ENCODE measurements at places on chromosomes 11 and 22.

GRCh38 chr11:78961247-78961646, 386.6 kb upstream of the NARS2 start:
- no peak for DNase-seq

DNA sequence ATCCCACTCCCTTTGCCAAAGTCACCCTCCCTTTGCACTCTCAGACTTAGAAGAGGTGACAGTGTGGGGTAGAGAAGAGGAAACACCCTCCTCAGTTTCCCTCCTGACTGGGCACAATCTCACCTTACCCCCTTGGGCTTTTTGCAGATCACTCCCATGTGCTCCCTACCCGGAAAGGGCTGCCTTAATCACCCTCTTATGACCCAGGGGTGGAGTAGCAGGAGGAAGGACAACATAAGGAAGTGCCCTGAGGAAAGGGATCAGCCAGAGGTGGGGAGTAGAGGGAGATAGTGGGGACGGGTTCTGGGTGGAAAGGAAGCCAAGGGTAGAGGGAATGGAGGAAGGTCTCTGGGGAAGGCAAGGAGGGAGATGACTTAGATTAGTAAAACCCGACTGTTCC, 52.0 kb downstream of the NRXN2 start:
- no peak for DNase-seq

DNA sequence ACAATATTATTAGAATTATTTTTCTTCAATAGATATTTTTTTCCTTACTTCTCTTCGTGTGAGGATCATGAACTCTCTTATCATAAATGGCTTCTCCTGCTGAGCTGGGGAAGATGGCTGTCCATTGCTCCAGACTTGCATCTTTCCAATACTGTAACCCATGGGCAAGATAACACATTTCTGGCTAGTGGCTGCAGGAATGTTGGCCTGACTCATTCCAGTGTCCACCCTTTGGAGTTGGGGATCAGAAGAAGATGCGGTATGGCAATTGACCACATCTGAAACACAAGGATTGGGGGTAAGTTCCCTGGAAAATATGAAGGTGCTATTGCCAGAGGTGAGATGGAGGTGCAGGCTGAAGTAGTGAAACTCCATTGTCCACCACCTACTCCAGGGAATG, 92.8 kb downstream of the FAR1 start:
- no peak for DNase-seq

- DNase-seq, result no peak
Observed at GRCh38 chr22:49524362-49524761, 303.3 kb downstream of the BRD1 start.

GRCh38 chr11:47589977-47590861, 3.7 kb downstream of the FAM180B start:
- DNase-seq, result no peak

DNA sequence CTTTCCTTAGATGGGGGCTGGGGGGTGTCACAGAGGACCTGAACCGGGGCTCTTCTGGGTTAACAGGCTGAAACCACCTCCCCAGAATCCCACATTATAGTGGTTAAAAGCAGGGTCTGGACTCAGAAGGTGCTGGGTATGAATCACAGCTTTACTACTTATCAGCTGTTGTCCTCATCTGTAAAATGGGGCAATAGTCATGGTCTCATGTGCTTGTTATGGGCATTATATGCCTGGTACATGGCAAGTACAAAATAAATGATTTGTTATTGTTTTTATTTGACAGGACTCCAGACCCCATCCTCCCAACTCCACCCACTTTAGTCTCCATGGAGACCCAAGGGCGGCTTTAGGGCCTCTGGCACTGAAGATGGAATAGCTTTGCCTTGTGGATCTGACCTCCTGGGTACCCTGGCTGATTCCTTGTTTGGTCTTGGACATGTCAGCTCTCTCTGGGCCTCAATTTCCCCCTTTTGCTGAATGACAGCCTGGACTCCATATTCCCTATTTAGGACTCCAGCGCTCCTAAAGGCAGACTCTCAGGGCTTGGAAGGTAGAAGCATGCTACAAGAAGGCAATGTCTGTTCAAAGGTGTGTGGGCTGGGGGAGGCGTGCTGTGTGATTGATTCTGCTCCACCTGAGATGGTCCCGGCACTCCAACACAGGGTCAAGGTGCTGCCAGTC, 812 bp upstream of the SMTN start:
- no peak for DNase-seq

DNA sequence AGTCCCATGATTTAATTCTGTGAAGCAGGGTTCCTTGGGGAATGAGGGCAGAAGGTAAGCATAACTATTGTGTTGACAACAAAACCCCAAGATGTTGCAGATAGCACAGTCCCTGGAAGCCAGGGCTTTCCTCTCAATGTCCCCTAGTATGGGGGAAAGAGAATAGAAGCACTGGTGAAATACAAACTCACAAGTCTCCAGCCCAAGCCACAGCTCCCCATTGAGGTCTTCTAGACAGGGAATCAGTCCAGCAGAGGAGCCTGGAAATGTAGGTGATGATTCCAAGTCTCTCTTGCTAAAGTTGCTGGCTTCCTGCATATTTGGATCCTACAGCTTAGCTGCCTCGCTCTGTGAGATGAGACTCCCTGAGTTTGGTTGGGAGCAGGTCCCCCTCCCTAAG, 31.7 kb upstream of the DRD2 start:
- no peak for DNase-seq

DNA sequence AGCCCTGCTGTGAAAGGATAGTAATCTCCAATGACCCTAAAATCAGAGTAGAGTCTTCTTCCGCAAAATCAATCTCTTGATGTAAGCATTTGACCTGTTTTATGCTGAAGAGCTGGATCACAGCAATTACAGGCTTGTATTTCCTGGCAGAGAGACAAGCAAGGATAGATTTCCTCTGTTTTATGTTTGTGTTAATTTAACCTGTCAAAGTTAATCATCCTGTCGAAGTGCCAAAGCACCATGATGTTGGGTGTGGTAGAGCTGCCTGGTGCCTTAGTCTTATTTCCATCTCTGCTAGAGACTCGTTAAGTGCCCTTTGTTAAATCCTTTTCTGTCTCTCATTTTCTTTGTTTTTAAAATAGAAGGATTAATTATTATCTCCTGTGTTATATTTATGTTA, 248.1 kb downstream of the CNTN5 start:
- DNase-seq, result no peak

DNA sequence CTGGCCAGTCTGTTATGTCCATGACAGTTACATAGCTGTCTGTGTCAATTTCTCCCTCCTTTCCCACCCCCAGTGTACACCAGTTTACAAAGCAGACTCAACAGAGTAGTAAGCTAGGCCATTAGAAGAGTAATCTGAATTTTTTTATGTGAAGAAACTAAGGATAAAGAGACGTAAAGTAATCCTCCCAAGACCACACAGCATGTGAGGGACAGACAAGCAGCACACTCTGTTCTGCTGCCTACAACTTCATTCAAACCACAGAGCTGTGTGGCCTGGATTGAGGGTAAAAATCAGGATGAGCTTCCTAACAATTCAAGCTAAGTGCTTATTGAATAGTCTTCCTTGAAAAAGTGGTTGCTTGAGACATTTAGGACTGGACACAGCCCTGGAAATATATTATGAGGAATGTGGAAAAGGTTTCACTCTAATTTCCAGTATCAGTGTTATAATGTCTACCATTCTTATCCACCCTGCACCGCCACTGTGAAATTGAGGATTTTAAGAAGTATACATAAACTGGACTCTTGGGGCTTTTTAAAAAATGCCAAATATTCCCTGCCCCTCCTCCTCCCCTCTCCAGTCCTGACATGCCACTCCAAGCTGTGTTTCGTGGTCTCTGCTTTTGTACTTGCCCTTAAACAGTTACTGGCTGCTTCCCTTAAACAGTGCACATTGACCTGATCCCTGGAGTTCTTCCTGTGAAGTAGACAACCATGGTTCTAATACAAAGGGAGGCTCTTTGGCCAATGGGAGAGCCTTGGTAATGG, 40.9 kb downstream of the EXT2 start:
- no peak for DNase-seq

DNA sequence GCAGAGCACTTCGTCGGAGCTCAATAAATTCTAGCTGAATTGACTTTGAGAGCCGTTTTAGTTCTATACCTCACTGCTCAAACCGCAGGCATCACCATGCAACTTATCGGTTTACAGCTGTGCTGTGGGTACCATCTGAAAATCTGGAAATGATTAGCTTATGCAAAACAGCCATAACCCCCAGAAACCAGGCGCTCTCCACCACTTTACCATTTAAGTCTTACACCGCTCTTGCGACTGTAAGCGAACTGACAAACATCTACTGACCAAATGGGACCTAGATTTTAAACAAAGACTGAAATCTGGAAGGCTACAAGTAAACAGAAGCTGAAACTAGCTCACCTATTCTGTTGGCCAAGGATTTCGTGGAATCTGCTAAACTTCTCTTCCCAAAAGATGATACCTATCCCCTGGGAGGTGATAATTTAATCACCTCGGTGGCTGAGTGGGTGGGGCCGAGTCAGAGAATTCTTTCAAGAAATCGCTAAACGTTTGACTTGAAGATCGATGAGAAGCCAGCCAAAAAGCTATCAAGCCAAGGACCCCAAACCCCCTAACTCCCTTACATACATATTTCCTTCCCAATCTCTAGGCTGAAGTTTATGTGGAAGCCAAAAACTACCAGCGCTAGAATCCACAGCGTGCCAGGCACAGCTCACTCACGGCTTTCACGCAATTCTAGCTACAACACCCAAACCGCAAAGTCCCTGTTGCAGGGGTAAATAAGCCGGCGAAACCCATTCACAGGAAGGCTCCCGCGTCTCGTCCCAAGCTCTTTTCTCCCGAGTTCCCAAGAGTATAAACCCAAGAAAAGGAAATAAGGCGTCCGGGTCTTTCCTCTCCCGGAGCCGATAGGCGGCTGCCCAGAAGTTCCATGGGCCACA, 644 bp downstream of the SPTY2D1 start:
- no peak for DNase-seq

DNA sequence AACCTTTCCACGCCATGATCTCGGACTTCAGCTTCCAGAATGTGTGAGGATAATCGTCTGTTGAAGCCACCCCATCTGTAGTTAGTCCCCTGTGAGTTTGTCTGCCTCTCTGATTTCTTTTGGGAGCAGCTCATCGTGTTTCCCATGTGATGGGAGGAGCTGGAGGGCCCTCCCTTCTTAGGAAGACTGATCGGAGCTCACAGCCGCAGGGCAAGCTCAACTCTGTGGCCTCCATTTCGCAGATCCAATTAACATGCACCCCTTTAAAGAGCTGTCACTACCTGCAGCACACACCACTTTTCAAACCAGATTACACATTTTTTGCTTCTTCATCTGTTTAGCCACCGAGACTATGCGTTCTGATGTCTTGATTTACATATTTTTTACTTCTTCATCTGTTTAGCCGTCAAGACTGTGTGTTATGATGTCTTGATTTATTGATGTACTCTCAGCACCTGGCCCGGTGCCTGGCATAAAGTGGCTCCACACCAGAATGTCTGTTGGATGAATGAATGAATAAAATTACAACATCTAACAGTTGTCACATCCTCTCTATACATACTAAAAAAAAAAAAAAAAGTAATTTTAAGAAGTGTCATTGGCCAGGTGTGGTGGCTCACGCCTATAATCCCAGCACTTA, 14.9 kb upstream of the PPFIA1 start:
- DNase-seq, result no peak

GRCh38 chr11:34953955-34954354, 37.5 kb downstream of the PDHX start:
- DNase-seq, result no peak

Measured in CD4-positive, alpha-beta T cell treated with Interleukin-6 at 100 ng/mL for 8 hours (primary cell).